Hepatocyte (in vitro differentiated cells): ENCODE measurements at places on chromosomes 16 and 17. TPM values are rescaled to one million over a fixed set of nuclear protein-coding genes. Genes with fewer than 3 reads are reported as not detected.

GRCh38 chr16:14364386-14365199 is 265.5 kb downstream of the PARN start:
- no peak overlapping the region for H3K4me3 ChIP-seq
- H3K27me3 ChIP-seq = no peaks in the 10 kb centered on the region
- peak; percentile 77 for DNase-seq
- H3K36me3 ChIP-seq = no peaks in the 10 kb centered on the region
- peaks cover 8% of the 10 kb centered on the region for H3K4me1 ChIP-seq
- H3K27ac ChIP-seq = peak overlapping the region; percentile 43

- H3K36me3 ChIP-seq = no peaks in the 10 kb centered on the region
- no peaks in the 10 kb centered on the region for H3K27me3 ChIP-seq
Measured at GRCh38 chr17:14910916-14911315, 354.2 kb downstream of the PMP22 start.

DNA sequence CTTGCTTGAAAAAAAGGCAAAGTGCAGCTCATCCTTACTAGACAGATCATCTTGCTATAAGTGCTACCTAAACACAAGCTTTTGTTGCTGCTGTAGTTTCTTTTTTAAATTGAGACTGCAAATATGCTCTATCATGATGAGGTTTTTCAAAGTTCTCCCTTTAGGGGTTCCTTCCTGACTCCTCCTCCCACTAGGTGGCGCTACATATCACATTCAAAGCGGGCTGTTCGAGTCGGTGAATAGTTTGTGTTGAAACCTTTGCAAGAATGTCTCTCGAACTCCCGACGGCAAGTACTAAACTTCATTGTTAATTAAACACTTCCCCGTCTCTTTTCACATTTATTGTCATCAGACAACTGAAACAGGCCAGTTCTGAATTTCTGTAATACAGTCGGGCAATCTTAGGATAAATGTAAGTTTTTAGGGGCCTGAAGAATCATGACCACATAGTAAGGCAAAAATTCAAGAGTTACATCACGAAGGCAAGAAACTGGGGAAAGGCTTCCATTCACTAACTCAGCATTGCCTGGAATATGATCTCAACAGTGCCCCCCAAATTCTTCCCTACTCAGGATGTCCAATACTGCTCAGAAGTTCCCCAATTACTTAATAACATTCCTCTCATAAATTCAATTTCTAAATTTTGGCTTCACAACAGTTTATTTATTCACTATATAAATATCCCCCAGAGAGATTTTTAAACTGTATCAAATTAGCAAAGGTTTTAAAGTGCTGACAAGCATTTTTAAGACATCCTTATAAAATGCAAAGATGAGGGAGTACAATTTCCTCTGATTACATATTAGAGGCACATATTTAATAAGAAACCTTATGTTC is 6.7 kb downstream of the HS3ST3A1 start:
- peak; percentile 92 for DNase-seq
- peaks cover 4% of the 10 kb centered on the region for H3K4me1 ChIP-seq

GRCh38 chr17:79537061-79537460 is 73.8 kb downstream of the RBFOX3 start:
- no peaks in the 10 kb centered on the region for H3K36me3 ChIP-seq
- no peak for DNase-seq
- H3K27me3 ChIP-seq = no peaks in the 10 kb centered on the region
- no peaks in the 10 kb centered on the region for H3K4me1 ChIP-seq
- H3K27ac ChIP-seq = no peak overlapping the region

DNA sequence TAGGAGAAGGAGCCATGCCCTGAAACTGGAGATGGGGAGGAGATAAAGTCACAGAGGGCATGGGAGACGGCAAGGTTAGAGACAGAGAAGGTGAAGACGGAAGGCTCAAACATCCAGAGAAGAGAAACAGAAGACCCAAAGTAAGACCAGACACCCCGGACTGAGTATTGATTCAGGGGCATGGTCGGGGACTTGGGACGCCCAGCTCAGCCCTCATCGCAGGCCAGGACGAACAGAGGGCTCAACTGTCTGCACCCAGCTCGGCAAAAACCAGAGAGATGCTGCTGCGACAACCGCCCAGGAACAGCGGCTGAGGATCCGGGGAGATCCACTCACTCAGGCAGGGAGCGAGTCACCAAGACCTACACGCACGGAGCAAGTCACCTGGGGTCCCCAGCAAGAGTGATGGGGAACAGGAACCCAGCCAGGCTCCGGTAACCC is 999 bp downstream of the XYLT1 start:
- peak overlapping the region; percentile 83 for H3K4me3 ChIP-seq
- H3K27me3 ChIP-seq = no peaks in the 10 kb centered on the region
- no peaks in the 10 kb centered on the region for H3K36me3 ChIP-seq
- H3K4me1 ChIP-seq = peaks cover 34% of the 10 kb centered on the region
- no peak for DNase-seq

Gene RRAD
- 8.2 and 8.8 TPM in 2 replicates for total RNA-seq

DNA sequence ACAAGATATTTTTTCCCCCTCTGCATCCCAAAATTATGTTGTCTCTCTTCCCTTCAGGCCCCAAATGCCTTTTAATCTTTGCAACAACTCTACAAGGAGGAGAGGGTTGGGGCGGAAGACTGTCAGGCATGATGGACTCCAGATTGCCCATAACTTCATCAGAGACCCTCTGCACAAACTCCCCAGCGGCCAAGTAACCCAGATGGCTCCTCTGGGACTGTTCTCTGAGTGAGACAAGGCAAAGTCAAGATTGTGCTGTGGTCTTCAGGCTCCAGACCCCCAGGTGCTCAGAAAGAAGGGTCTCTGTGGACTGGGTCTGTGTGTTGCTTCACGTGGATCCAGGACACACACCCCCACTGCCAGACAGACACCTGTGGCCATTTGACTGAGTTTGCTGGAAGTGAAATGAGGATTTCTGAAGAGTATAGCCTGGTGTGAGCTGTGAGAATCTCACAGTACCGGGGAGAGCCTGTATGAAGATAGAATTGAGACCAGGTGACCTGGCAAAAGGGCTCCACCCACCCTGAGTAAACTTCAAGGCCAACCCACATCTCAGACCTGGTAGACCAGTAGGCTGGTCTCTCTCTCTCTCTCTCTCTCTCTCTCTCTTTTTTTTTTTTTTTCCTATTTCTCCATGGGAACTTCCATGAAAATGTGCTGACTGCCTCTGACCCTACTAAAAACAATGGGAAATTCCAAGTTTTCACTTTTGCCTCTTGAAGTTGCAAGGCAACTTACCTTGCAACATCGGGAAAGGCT is 354.1 kb downstream of the SOX9 start:
- peaks cover 24% of the 10 kb centered on the region for H3K4me1 ChIP-seq
- no peak overlapping the region for H3K4me3 ChIP-seq
- no peaks in the 10 kb centered on the region for H3K27me3 ChIP-seq
- DNase-seq = peak; percentile 62
- H3K27ac ChIP-seq = peak overlapping the region; percentile 79

DNA sequence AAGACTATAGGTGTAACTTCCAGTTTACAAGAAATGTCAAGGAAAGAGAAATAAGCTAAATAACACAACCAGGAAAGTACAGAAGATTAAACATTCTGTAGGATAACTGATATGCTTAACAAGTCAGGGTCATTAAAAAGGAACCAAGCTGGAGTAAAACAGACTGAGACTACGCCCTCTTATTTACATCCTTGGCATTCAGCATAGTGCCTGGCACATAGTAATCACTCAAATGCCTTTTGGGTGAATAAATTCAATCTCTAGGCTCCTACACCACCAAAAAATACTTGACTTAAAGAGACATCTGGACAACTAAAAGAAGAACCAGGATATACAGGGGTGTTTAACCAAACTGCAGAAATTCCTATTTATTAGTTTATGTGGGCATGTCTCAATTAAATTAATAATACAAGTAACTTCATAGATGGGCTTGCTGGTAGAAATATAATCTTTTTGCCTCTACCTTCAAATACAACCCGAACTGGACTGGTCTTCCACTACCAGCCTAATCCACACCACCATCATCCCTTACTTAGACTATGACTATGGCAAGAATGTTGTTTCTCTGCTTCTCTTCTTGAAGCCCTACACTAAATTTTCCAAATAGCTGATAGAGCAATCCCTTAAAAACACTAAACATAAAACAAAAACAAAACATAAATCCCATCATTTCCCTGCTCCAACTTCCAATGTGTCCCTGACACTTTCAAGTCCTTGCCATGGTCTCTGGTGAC is 47.7 kb upstream of the ULK2 start:
- no peak for DNase-seq
- H3K27ac ChIP-seq = no peak overlapping the region
- no peaks in the 10 kb centered on the region for H3K36me3 ChIP-seq
- H3K27me3 ChIP-seq = no peaks in the 10 kb centered on the region
- H3K4me3 ChIP-seq = no peak overlapping the region
- no peaks in the 10 kb centered on the region for H3K4me1 ChIP-seq
